ENCODE measurements at places on chromosomes 6 and 20. TPM values are rescaled to one million over a fixed set of nuclear protein-coding genes. Genes with fewer than 3 reads are reported as not detected.

C20orf204 gene
- 0.06 TPM for polyA plus RNA-seq

FAM184A gene
- not detected for polyA plus RNA-seq

TSBP1 gene
- not detected for polyA plus RNA-seq

KCNK16 gene
- not detected for polyA plus RNA-seq

GSTA2 gene
- polyA plus RNA-seq = not detected

KCNK17 gene
- not detected for polyA plus RNA-seq

KCNQ2 gene
- not detected for polyA plus RNA-seq

LRRN4 gene
- 0.06 TPM for polyA plus RNA-seq

HLA-DRB5 gene
- not detected for polyA plus RNA-seq

C6orf52 gene
- polyA plus RNA-seq = 0.28 TPM

GRCh38 chr6:144174006-144174405, 23.7 kb downstream of the STX11 start:
- no peak for DNase-seq

DNA sequence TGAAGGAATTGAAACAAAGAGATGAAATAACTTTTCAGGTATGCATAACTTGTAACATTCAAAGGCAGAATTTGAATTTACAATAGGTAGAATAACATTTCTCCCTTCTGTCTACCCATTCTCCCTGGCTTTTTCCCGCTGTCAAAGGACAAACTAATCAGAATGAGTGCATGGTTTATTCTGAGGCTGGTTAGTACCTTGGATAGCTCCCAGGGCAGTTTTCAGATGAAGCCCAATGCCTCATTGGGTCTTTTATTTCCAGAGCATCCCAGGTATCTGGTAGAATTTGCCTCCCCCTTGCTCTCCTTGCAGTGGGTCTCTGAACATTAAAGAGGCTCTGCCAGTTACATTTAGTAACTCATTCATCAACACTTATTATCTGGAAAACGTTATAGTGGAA, 665.5 kb downstream of the BCKDHB start:
- no peak for DNase-seq

DNA sequence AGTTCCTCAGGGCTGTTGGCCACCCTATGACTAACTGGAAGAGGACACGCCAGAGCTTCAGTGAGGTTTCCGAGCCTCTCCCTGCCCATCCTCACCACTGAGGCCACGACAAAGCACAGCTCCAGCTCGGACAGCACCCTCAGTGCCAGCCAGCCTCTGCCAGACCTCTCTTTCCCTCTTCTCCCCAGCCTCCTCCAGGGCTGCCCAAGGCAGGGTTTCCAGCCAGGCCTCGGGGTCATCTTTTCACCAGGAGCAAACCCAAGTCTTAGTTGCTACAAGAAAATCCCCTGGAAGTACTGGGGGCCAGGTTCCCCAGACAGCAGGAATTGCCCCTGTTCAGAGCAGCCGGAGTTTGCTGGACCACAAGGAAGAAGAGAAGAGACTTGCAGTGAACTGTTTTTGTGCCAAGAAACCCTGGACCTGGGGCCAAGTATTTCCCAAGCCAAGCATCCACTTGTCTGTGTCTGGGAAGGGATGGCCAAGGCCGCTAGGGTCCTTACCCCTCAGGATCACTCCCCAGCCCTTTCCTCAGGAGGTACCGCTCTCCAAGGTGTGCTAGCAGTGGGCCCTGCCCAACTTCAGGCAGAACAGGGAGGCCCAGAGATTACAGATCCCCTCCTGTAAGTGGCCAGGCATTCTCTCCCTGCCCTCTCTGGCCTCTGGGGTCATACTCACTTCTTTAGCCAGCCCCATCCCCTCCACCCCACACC, 41.6 kb downstream of the PLAGL2 start:
- DNase-seq = no peak

DNA sequence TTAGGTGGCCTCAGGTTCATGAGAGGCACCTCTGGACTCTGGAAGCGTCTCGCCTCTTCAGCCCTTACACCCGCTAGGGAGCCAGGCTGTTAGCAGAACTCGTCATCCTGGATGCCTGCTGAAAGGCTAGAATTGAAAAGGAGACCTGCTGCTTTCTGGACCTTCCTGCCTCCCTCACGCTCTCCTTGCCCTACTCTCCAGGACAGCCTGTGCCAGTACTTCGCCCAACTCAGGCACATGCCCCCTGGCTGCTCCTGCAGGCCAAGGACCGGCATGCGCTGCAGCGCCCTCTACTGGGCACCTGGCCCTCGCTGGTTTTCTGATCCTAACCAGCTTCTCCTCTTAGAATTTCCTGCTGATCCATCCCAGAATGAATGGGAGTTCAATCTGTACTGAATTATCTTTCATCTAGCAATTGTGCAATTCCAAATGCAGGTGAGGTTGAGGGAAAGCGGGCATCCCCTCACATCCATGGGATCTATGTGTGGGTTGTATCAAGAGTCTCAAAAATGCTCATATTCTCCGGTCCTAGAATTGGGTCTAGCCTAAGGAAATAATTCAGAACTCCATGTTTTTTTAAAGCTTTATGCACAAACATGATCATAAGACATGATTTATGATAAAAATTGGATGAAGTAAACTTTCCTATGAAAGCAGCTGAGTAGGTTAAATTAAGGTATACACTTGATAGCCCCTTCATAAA, 78.0 kb downstream of the PTPN1 start:
- no peak for DNase-seq

- no peak for DNase-seq
Measured at GRCh38 chr6:116426551-116426950, 34.6 kb upstream of the CALHM6 start.

GRCh38 chr20:12133553-12133952, 215.9 kb downstream of the BTBD3 start:
- DNase-seq = no peak

- no peak for DNase-seq
Measured at GRCh38 chr20:37319151-37319671, 26.7 kb upstream of the SRC start.

DNA sequence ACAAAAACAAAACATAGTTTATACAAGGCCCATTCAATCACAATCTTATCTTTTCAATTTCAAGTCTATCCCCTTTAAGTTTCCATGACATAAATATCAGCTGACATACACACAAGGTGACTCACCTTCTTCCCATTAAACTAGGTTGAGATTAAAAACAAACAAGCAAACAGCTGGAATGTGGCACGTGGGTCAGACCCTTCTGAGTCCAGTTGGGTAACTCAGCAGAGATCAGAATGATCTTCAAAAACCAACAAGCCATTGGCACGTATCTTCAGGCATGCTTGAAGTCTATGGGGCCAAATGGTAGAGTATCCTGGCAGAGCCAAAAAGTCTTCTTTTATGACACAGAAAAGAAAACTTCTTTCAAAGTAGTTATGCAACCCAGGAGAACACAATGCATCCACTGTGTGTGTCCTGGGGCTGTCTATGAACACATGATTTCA, 603.5 kb upstream of the CITED2 start:
- DNase-seq = peak; percentile 57

DNA sequence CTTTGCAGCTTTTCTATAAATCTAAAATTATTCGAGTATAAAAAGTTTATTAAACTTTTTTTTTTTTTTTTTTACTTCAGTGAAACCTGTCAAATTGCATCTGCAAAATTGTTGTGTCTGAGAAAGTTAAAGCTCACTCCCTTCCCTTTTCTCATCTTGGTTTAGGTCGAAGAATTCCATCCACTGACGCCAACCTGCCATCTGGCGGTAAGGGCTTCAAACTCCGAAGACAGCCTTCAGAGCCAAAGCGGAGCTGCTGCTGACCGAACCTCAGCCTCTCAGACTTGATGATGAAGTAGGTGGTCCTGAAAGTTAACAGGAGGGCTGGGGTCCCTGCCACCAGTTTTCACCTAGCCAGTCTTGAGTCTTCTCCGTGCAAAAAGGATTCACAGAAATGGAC, 29.6 kb upstream of the VAPB start:
- DNase-seq = no peak

GRCh38 chr6:20575125-20575524, 40.9 kb downstream of the CDKAL1 start:
- no peak for DNase-seq

DNA sequence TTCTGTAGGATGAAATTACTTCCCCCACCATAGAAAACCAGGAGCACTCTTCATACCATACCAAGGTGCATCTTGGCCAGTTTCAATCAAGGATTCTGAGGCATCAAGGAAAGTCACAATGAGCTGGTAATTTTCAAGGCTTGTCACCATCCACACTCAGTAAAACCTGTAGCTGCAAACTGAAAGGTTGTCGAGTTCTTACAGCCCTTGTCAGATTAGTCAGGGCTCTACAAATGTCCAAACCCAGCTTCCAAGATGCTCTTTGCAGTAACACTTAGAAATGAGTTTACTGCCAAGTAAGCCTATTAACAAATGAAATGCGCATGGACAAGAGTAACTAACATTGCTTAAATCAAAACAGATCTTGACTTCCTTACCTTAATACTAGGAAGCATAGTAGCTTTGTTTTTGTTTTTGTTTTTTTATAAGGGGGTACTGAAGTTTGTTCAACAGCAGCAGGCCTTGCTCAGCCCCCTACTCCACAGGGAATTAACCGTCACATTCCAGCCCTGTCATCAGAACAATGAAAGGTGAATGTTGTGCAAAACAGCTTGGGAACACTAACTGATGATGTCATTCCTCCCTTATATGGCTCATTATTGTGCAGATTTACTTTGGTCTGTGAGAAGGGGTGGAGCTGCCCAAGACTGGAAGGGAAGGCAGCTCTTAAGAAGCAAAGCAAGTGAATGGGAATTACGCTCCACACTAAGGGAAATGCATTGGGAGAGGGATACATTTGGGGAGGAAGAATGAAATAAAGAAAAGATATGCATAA, 49.9 kb upstream of the TMEM30A start:
- DNase-seq = peak; percentile 31

DNA sequence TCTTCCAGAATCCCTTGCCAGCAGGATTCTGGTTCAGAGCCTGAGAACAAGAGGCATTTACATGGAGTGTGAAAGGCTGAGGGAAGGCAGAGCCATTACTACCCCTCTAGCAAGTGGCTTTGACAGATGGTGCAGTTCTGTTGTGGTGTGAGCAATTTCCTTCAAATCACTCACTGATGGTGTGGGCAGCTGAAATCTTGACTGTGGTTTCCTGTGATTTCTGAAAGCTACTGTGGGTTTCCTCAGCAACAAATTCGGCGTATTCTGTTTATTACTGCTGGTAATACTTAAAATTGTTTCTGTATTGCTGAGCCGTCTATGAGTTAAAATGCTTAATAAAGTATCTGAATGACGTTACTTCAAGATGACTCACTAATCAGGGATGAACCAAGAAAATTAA, 181.5 kb upstream of the TCF21 start:
- DNase-seq = peak; percentile 92

DNA sequence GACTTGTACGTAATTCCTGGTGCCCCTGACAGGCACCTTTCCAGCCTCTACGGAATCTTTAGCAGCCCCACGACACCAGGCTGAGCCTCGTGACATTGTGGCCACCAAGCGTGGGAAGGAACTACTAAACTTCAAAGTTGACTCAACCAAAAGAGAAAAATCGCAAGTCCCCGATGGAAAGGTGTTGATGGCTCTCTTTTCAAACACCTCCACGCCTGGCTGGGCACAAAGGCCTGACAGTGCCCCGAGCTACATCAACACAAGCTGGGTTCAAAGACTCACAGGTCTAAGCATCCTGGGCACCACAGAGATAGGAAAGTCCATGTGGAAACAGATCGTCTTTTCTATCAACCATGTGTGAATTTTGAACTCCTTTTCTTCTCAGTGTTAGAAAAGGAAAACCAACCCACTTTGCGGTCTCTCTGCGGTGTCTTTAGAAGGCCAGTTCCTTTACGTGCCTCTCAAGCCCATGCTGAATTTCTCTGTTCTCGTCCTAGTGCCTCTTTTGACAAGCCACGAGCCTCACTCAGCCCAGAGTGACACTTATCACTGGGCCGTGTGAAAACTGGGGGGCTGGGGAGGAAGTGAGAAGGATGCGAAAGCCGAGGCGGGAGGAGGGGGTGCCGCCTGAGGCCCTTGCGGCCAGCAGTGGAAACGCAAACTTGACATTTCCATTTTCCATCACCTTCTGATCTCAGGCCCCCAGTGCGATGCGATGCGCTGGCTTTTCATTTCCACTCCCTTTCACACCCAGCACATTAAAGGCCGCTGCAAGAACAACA, 59.4 kb downstream of the GFOD1 start:
- DNase-seq = no peak

- no peak for DNase-seq
Measured at GRCh38 chr6:16480763-16481560, 242.6 kb downstream of the GMPR start.

GRCh38 chr6:30206152-30206551, 7.1 kb downstream of the TRIM26 start:
- no peak for DNase-seq

GRCh38 chr6:4545893-4546292, 230.3 kb upstream of the CDYL start:
- no peak for DNase-seq

Data from BJ (cell line).